ENCODE measurements at places on chromosomes 1 and 21.

DNA sequence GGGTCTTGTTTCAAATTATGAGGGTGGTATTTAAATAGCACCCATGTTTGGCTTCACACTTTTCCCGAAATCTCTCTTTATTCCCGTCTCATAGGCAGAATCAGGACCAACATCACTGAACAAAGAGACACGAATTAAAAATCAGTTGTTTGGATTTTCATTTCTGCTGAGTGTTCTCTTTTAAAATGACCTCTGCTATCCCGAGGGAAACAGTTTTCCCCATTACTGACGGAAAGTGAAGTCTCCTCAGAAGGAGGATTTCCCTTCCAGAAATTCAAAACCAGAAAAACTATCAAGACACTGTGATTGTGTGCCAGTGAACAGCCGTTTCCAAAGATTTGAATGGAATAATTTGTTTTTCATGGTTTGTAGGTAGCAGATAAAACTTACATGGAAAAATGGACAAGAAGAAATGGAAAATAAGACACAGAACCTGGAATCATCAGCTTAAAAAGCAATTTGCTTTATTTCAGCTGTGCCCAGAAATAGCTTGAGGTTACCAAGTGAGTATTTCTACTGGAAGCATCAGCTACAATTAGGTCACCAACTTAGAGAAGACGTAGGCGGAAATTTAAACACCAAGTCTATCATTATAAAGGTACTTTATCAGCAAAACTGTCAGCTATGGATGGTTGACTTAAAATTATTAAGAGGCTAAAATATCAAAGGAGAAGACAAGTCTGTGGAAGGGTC is 68.5 kb downstream of the RUNX1 start:
- no peak for DNase-seq

DNA sequence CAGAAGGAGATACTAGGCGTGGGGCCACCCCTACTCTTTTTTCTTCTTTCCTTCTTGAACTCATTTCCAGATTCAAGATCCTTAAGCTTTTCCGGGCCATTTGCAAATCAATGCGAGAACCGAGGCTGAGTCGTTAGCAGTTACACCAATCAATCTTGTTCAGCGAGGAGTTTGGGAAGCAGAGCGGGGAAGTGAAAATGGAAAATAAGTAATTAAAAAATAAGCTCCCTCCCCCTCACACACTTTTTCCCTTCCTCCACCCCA is 1.7 kb upstream of the NEGR1 start:
- DNase-seq = no peak

- DNase-seq = no peak
Observed at GRCh38 chr21:46518983-46519583, 60.4 kb downstream of the DIP2A start.

DNA sequence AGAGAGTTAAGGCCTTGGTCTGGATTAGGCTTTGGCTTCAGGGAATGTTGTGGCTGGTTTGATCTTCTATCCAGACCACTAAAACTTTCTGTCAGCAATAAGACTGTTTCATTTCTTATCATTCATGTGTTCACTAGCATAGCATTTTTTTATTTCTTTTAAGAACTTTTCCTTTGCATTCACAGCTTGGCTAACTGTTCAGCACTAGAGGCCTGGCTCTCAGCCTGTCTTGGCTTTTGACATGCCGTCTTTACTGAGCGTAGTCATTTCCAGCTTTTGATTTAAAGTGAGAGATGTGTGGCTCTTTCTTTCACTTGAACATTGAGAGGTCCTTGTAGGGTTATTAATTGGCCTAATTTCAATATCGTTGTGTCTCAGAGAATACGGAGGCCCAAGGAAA is 62.5 kb downstream of the RNF220 start:
- no peak for DNase-seq

DNA sequence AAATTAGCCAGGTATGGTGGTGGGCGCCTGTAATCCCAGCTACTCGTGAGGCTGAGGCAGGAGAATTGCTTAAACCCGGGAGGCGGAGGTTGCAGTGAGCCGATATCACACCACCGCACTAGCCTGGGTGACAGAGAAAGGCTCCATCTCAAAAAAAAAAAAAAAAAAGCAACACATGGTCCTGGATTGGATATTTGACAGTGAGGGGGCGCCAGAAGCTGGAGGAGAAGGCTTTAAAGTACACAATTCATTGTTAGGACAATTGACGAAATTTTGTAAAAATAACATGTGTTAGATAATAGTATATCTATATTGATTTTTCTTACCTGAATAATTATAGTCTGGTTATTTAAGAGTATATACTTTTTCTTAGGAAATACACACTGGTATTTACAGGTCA is 50.2 kb upstream of the USP25 start:
- DNase-seq = no peak

DNA sequence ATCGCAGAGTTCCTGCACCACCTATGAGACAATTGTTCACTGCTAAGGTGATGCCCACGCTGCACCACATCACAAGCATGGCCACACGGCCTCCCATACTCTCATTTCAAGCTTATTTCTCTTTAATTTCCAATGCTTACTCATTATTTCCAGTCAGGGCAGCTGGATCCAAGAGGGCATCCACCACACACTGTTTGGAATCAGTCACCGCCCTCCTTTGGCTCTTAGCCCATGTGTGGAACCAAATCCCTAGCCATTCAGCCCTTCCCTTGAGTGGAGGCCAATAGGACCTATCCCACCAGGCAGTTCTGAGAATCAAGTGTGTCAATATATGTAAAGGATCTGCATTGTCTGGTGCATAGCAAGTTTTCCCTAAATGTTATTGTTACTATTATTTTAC is 26.3 kb upstream of the PALMD start:
- no peak for DNase-seq

DNA sequence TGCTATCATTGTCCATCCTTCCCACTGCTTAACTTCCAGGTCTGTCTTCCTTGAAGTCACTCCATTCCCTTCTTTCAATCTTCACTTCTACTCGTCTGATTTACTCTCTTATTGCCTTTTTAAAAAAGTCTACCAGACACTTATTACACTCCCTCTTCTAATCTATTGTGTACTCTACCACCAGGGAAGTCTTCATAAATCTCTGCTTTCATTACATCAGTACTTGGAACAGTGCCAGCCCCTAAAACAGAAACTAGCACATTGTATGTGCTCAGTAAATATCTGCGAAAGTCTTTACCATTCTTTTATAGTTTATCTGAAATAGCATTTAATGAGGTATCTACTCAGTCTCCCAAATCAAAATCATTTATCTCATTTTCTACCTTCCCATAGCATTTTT is 236.4 kb downstream of the USH2A start:
- DNase-seq = no peak

DNA sequence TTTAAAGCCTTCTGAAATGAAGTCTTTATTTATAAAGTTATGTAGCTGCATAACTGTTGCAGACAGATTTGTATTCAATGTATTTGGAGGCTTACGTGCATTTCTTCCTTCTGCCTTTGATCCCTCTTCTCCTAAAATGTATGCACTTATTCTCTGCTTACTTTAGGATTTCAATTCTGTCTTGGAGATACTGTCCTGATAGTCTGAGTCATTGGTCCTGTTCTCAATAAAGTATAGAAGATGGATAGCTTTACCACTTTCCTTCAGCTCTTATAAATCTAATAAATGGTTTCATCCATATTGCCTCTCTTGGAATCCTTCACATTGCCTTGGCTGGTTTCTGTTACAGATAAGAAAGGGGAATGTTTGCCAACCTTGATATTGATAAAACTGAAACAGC is 430.1 kb upstream of the CAMK1G start:
- DNase-seq = no peak

DNA sequence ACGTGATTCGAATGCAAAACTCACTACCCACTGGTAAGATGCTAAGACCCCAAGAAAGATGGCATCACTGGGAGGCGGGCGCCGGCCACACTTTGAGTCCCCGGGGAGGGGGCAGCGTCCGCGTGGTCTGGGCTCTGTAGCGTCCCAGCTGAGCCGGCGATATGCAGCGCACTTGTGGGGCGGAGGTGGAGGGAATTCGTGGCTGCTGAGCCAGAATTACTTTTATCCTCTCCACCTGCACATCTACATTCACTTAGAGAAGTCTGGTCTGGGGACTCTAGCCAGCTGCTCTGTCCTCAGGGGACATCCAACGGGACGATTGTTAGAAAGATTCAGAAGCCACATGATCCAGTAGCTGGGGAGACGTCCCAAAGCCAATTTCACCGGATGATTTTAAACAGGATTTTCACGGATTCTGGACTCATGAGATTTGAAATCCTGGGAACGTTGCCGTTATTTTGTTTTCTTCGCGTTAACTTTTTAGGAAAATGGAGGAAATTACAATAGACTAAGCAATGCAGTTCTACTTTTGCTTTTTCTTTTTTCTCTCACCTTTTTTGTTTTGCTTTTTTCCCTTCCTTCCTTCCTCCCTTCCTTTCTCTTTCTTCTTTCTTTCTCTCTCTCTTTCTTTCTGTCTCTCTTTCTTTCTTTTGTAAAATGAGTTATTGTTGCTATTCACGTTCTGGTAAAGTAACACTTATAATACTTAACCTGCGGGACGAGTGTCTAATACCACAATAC is 1.3 kb downstream of the JAM2 start:
- DNase-seq = no peak

DNA sequence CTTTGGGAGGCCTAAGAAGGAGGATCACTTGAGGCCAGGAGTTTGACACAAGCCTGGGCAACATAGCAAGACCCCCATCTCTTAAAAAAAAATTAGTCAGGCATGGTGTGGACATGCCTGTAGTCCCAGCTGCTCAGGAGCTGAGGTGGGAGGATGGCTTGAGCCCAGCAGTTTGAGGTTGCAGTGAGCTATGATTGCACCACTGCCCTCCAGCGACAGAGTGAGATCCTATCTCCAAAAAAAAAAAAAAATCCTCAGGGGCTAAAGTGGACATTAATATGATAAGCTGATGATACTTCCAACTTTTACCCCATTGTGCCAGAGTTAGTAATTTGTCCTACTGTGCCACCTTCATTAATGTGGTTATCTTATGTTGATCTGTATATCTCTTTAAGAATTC is 327.8 kb upstream of the FMN2 start:
- DNase-seq = no peak

DNA sequence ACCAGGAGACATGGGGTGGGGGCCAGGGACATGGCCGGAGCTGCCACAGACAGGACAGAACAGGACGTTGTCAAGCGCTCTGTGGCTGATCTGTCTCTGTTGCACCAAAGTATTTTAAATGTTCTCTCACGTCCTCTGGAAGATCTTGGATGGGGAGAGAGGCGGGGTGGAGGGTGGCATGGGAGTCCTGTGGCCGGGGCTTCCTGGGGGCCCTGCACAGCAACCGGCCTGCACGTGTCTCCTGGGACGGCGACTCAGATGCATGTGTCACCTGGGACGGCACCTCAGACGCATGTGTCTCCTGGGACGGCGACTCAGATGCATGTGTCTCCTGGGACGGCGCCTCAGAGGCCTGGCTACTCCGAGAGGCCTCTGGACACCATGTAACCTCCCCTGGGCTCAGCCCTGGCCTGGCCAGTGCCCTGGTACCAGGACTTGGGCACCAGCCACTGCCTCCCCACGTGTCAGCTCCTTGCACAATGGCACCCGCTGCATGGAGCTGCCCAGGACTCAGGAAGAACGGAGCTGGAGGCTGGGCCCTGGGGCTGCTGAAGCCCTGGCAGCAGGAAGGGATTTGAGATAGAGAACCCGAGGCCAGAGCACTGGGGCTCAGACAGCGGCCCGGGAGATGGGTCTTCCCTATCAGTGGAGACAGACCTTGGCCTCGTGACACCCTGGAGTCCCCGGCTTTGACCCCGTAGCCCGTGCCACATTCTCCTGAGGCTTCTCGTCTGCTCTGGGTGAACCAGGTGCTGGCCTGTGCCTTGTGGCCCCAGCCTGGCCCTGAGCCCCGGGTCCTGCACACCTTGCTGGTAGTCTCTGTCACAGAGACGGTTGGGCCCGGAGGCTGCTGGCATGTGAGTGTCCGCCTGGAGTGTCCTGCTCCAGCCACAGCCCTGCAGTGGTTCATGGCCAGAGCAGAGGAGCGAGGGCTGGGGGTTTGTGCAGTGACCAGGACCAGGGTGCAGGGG is 14.7 kb upstream of the SLC19A1 start:
- DNase-seq = no peak

DNA sequence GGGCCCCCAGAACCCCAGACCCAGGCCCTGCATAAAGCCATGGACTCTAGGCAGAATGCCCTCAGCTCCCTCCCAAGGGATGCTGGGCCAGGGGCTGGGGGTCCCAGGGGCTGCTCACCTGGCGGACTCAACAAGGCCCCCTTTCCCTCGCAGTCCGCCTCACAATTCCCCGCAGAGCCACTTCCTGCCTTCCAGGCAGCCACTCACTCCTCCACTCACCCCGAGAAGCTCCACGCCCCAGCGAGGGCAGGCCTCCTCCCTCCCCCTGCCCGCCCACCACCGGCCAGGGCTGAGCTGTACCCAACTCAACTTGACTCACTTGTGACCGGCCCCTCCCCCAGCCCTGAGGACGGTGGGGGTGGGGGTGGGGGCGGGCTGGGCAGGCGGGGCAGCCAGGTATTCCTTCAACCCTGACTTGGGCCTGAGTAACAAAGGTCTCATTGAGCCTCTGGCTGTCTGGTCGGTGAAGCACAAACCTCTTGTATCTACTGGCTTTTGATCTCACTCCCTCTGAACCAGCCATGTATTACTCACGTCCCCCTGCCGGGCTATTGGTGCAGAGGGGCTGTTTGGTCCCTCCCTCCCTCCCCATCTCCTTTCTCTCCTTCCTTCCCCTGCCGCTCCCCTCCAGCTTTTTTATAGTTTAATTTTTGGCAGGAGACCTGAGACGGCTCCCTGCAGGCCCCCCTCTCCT is 5.9 kb downstream of the BLACAT1 start:
- no peak for DNase-seq

DNA sequence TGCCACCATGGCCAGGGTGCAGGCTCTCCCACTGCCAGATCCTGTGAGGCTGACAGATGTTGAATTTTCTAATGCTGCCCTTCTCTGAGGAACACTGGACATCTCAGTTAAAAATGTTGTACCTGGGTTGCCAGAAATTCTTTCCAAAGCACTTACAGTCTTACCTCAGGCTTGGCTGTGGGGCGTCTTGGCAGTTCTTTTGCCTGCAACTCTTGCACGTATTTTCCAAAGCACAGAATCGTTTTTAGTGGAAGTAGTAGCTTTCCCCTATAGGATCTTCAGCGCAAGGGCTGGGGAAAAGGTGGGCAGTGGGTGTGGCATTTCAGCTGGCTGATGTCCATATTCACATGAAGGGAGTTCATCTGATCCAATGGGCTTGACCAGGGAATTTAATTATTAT is 53.9 kb downstream of the EDN2 start:
- no peak for DNase-seq
